ENCODE measurements at places on chromosomes 6 and 20.

- no peak for DNase-seq
Observed at GRCh38 chr6:170206317-170206621, 84.6 kb downstream of the DLL1 start.

- DNase-seq, result no peak
Observed at GRCh38 chr6:36731622-36732310, 34.1 kb downstream of the RAB44 start.

DNA sequence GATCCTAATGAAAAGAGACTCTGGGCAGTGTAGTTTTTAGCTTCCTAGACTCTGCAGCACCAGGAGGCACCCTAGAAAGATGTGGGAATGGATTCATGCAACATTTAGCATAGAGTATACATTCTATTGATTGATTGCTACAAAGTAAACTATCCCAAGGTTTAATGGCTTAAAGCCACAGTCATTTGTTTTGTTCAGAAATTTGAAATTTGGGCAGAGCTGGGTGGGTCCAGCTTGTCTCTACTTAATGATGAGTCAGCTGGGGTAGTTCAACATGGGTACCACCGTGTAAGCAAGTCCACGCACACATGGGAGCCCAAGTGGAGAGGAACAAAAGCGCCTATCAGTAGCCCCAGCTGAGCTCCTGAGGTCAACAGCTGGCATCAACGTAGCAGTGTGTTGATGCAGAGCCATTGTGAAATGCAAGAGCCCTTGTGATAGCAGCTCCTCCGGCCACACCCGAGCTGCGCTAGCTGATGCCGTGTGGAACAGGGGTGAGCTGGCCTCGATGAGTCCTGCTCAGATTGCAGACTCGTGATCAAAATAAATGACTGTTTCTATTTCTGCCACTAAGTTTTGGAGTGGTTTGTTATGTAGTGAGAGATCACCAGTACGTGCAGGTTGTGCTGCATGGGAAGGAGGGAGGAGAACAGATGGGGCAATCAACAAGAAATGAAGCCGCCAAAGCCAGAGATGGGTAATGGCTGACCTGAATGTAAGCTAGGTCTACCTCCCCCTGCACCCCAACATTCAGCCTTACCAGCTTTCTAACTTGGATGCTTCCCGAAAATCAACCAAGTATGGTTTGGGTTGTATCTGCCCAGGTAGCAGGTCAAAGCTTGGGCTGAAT lies 45.7 kb upstream of the TRAF3IP2 start:
- DNase-seq, result peak; percentile 59

GRCh38 chr20:15702161-15702560 lies 871.1 kb downstream of the KIF16B start:
- peak; percentile 3 for DNase-seq
